ENCODE measurements at places on chromosomes 5 and 9. TPM values are rescaled to one million over a fixed set of nuclear protein-coding genes. Genes with fewer than 3 reads are reported as not detected.

DNA sequence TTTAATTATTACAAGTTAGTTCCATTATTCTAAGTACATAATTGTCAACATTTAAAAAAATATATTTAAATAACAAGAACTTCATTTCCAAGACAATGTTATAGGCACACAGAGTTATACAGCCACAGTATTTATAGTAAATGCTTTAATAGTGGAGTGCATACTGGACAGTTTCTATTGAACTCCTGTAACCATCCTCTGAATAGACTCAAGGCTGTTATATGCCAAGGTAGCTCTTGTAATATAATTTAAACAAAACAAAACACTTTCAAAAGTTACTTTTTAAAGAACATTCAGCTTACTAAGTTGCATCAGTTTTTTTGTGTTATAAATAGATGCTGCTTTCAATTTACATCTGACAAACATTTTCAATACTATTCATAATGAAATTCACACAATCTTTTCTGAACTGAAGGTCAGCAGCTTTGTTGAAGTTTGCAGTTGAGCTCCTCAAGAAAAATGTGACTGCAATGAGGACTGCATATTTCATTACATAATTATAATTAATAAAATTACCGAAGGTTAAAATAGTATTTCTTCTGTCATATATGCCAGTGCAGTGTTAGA lies 549.9 kb upstream of the CYLC2 start:
- DNase-seq, result no peak

GRCh38 chr5:106418196-106418595 lies 1252.5 kb downstream of the EFNA5 start:
- DNase-seq, result no peak

Gene BAAT
- total RNA-seq, result 0.55 TPM

- peak; percentile 15 for DNase-seq
These were observed 22.3 kb downstream of the TCF7 start for GRCh38 chr5:134136771-134137170.

Gene GZMA
- 4.2 TPM for total RNA-seq

- DNase-seq, result no peak
These were observed 1035.2 kb upstream of the ARRDC3 start for GRCh38 chr5:92418341-92418740.

Gene KIF27
- 21.0 TPM for total RNA-seq

DNA sequence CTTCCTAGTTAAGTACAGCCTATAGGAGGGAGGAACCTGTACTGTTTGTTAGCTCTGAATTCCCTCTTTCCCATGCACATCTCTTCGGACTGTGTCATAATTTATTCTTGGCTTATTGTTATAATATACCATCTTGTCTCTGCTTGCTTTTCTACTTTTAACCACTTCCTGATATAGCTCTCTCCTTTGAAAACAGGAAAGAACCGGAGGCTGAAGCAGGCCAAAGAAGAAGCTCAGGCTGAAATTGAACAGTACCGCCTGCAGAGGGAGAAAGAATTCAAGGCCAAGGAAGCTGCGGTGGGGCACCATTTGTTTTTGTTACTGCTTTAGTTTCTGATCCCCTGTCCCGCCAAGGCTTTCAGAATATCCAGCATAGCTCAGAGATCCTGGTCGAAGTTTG lies 4.8 kb downstream of the ATP6V1G1 start:
- DNase-seq, result no peak

DNA sequence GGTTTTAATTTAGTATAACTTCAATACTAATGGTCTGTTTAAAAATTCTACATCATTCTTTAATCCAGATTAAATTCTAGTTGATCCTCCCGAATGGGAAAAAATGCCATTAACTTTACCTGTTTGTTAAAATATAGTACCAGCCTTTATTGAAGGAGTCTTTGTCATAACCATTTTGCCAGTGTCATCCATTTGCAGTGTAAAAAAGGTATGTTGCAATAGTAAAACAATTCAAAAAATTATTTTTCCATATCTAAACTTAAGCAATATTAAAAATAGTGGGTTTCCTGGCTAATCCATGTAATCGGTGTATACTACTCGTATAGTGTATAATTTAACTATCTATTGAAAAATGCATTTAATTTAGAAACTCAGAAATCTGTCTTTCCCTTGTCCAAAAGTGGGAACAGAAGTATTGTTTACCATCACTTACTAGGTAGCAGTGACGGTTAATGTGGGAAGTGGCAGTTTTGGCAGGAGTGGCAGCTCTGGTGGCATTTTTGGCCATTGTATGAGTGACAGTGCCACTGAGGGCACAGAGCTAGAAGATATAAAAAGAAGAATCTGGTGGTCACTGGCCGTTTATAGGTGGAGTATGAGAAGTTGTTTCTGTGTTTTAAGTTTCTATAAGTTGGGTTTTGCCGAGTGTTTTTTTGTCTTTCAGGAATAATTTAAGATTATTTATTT lies 1.9 kb downstream of the AP3S1 start:
- no peak for DNase-seq

GRCh38 chr5:35138232-35138631 lies 90.5 kb upstream of the AGXT2 start:
- DNase-seq, result no peak

Gene DND1
- total RNA-seq, result 1.4 TPM

Gene CCL27
- total RNA-seq, result 1.3 TPM

Gene GRM6
- not detected for total RNA-seq

DNA sequence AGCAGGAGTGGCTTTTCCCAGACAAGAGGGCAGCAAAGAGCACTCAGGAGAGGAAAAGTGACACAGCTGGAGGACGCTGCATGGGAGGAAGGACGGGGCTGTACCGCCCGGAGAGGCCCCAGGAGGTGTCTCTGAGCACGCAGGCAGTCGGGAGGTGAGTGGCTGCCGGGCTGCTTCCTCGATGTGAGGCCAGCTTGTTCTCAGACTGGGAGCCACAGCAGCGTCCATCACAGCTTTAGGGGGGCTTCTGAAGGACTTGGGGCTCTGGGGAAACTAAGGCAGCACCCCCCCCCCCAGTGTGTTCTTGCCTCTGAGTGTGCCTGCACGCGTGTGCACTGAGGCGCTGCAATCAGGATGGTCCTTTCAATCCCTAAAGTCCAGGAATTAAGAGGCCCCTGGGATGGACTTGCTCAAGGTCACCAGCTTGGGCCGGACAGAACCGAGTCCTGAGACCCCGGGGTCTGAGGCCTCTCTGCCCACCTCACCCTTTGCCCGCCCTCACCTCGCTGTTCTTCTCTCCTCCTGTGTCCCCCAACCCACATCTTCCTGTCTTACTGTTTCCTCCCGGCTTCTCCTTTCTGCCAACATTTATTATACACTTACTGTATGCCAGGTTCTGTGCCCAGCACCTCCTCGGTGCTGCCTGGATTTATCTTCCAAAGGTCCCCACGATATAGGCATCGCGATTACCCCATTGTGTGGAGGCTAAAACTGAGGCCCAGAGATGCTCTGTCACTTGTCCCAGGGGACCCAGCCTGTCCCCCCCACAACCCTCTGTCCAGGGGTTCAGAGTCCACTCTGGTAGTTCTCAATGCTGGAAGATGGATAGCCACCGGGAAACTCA lies 32.9 kb downstream of the FAM163B start:
- no peak for DNase-seq

GRCh38 chr5:135307143-135307903 lies 91.7 kb downstream of the MACROH2A1 start:
- no peak for DNase-seq

DNA sequence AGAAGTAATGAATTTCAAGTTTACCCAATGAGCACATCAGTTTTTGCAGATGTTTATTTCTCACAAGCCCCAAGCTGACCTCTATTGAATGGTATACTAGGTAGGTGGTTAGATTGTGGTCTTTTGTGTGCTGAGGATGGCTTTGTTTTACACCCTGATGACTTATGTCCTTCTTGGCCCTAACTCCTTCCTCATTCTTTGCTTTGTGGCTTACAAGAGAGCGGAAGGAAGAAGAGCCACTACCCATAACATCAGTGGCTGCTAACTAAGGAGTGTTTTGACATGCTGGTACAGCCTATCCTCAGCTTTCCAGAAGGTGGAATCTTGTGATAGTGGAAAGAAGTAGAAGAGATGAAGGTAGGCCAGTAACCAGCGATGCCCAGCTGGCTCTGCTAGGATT lies 85.7 kb upstream of the NTRK2 start:
- no peak for DNase-seq

Gene SH3RF2
- 45.9 TPM for total RNA-seq

DNA sequence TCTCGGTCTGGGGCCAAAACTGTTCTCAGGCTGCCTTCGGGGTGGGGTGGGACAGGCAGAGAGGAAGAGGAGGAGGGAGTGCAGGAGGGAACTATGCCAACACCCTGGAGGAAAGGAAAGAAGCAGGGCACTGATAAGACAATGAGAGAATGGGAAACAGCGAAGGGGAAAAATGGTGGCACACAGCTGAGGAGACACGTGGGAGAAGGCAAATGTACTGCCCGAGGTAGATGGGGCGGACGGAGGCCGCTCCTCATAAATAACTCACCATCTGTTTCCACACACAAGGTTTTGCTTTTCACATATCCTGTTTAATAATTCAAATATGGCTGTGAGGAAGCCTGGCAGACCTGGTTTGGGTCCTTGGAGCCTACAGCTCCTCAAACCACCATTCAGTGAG lies 148.2 kb upstream of the LRRTM2 start:
- DNase-seq, result no peak

Gene UGT3A1
- not detected for total RNA-seq

GRCh38 chr9:76691517-76692313 lies 72.5 kb upstream of the PCA3 start:
- peak; percentile 42 for DNase-seq

Gene PCDHA5
- total RNA-seq, result 21.9 TPM

Gene MOB3B
- total RNA-seq, result 12.3 TPM

DNA sequence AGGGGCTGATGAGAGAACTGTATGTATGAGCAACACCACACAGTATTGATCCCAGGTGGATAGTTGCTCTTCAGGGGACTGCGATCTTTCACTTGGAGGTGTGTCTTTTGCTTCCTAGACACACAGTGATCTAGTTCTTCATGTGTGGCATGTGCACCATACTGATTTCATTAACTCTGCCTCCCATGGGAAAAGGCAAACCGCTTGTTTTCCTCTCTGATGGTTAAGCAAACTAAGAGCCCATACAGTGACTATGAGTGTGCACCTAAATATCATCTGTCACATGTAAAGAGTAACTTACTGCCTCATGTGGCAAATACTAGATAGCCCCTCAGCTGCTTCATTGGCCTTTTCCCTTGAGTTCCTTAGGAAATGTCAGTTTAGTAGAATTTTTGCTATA lies 147.3 kb downstream of the TLE4 start:
- DNase-seq, result no peak

- DNase-seq, result no peak
These were observed 34.2 kb downstream of the LYRM7 start for GRCh38 chr5:131204964-131205363.

Gene TRUB2
- 14.5 TPM for total RNA-seq

GRCh38 chr5:141779503-141779973 lies 97.5 kb upstream of the ARAP3 start:
- DNase-seq, result peak; percentile 64

GRCh38 chr9:133384736-133385321 lies 8.7 kb downstream of the STKLD1 start:
- DNase-seq, result peak; percentile 66

- no peak for DNase-seq
These were observed 32.1 kb downstream of the USP20 start for GRCh38 chr9:129867136-129868022.

Gene MVB12B
- total RNA-seq, result 3.2 TPM

DNA sequence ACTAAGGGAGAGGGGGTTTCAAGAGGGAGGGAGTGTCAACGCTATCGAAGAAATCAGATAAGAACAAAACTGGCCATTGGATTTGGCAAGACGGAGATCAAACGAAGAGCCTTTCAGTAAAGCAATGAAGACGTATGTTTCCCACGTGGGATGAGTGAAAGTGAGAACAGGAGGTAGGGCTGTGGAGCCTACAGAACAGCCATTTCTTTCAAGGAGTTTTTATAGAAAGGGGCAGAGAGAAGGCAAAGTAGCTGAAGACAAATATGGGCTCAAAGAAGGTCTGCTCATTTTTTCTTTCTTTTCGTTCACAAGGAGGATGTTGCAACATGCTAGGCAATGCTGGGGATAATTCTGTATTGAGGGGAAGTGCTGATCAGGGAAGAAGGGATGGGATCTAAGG lies 98.3 kb downstream of the SUSD1 start:
- DNase-seq, result no peak

- DNase-seq, result no peak
These were observed 17.0 kb upstream of the ERGIC1 start for GRCh38 chr5:172816925-172817562.

DNA sequence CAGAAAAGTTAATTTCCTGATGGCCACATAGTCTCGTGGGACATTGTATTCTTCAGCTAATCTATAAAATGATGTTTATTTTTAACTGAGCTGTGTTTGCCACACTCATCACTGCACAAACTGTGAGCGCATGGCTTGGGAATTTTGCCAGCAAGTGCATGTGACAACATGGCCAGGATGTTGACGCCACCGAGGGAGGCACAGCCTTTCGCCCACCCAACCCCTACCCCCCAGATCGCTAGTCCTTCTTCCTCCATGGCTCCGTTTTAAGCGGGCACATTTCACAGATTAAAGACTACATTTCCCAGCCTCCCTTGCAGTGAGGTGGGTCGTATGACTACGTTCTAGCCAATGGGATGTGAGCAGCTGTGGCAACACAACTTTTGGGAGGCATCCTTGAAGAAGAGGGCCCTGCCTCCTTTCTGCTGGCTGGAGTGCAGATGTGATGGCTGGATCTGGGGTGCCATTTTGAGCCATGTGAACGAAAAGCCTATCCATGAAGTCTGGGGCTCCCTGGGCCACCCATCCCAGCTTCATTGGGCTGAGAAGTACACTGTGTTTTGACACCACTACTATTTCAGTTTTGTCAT lies 7.9 kb downstream of the NRARP start:
- peak; percentile 94 for DNase-seq

GRCh38 chr5:98713027-98713426 lies 60.4 kb upstream of the RGMB start:
- no peak for DNase-seq

DNA sequence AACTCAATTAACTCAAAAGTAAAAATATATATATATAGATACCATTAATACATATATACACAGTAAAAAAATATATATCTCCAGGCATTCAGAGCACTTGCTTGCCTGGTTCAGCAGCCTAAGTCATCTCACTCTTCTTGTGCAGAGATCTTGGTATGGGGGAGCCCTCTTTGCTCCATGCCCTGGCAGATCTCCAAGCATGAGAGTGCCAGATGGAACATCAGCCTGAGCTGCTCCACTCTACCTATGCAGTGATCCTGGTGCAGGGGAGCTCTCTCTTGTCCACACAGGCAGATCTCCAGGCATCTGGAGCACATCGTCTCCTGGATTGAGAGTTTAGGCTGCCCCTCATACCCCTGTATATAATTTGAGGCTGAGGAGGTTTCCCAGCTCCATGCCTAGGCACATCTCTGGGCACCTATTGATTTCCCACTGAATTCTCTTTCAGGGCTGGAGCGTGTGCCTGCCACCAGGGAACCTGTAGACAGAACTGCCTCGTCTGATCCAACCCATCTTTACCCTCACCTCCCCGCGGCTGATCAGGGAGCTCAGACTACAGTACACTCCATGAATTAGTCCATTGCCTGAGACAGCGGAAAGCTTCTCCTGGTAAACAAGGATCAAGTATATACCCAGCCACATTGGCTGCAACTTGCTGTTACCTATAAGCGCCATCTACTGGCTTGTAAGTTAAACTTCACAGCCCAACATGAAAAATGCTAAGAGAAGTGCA lies 342.4 kb upstream of the GRIA1 start:
- no peak for DNase-seq

GRCh38 chr5:129112295-129112694 lies 17.7 kb downstream of the ISOC1 start:
- no peak for DNase-seq

Gene ISL1
- total RNA-seq, result 7.7 TPM
